ENCODE measurements at places on chromosomes 4 and X.

DNA sequence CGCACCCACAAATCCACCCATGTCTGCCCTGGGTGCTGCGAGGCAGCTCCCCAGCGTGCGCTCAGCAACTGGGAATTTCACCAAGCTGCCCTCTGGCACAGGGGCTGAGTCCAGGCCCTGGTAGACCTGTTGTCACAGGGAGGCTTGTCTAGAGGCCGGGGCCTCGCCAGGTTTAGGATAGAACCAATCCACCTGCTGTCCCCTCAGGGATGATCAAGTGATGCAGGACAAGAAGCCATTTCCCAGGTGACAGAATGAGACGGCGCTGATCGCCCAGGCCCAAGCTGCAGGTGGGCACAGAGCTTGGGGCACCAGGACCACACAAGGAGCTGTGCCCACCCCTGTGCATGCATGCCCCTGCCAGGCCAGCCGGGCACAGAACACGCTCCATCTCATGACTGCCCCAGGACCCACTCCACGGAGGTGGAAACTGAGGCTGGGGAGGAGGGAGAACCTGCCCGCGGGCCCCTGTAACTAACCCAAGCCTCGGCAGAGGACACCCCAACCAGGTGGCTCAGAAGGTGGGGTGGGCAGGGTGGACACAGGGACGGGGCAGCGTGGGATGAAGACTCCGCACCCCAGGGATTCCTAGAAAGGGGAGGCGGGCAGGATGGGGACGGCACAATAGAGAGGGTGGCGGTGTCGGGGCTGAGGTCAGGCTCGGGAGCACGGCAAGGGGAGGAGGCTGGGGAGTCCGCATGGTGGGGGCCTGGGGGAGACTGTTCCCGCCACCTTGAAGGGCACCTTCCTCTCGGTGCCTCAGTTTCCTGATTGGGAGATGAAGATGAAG lies 78.0 kb downstream of the ZFYVE28 start:
- DNase-seq: no peak

DNA sequence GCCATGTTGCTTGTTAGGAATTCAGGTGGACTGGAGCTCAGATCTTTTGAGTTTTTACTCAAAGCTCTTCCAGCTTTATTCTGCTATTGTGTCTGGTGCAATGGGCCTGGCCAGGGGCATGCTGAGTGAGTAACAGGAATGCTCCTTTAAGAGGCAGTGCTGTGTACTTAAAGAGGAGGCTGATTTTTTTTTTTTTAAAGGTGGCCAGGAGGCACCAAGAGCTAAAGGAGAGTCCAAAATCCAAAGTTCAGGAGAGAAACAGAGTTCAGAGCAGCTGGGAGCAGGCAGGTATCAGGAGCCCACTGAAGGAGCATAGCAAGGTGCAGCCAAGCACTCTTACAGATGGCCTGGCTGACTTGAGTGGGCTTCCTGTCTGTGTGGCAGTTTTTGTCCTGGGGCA lies 178.7 kb downstream of the FMR1NB start:
- DNase-seq: no peak

- no peak for DNase-seq
These were observed 32.3 kb downstream of the BBS12 start for GRCh38 chr4:122764821-122765215.

GRCh38 chrX:1248331-1249061 lies 20.1 kb upstream of the CSF2RA start:
- DNase-seq: no peak

DNA sequence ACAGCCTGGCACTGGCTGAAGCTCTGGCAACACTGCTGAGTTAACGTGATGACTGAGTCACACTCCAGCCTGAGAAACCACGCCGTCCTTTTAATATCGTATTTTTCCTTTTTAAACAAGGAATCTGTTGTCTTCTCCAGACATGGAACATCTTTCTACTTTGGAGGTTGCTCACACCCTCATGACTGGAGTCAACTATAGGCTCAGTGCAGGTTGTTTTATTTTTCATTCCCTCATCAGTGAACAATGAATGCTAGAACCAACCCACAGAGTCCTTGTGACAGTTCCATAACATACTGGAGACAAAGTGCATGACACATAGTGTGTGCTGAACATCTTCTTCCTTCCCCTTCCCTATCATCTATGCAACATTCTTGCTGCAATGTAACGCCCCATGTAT lies 76.8 kb upstream of the CPEB2 start:
- DNase-seq: no peak

DNA sequence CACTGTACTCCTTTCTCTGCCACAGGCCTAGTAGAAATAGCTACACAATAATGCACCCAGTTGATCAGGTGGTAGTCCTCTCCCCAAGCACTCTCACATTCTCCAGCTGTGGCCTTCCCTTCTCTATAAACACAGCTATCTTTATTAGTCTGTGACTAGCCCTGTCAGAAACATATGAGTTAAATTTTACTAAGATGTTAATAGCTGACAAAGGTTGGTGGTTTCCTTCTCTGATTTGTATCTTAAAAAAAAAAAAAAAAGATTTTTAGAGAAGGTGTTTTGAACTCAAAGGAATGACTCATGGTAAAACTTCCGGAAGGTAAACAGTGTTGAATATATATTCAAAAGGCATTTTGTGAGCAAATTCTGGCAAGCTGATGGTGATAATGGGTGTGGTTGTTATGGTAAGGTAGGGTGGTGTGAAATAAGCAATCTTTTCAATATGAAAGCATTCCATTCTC lies 327.4 kb downstream of the PPP3CA start:
- no peak for DNase-seq

GRCh38 chrX:133794126-133794525 lies 191.3 kb downstream of the GPC3 start:
- DNase-seq: no peak

DNA sequence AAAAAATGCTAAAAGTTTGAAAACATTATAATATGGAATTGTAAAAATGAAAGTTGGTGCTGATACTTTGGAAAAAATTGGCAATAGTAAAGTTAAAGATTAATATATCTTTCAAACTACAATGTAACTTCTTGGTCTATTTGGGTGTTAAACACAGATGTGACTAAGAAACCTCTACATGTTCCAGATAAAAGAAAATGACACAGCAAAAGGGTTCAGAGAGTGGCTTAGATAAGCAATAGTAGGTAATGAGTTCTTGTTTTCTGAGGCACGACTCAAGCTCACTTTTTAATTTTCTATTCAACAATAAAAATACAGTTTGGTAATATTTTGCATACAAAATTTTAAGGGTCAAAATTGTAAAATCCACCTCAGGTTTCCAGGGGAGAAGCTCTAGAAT lies 292.7 kb downstream of the GALNTL6 start:
- no peak for DNase-seq

DNA sequence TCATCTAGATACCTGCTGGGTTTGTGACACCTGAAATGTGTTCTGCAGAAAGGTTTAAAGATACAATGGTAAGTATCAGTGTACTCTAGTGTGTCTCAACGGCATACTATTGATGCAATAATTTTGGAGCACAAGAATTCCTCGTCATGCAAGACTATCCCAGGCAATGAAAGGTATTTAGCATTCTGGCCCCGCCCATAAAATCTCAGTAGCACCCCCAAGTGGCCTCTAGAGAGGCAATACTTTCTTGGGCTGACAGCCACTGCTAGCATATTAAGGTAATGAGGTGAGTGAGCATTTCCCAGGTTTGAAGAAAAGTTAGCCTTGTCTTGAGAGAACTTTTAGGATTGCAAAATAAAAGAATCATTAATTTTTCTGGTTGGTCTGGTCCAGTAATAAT lies 24.0 kb downstream of the TAB3 start:
- no peak for DNase-seq
